Breast epithelium (tissue), 4 donors: ENCODE measurements at places on chromosomes 2 and 18.

GRCh38 chr2:171069286-171069956 is 91.3 kb downstream of the TLK1 start:
- no peak for DNase-seq

DNA sequence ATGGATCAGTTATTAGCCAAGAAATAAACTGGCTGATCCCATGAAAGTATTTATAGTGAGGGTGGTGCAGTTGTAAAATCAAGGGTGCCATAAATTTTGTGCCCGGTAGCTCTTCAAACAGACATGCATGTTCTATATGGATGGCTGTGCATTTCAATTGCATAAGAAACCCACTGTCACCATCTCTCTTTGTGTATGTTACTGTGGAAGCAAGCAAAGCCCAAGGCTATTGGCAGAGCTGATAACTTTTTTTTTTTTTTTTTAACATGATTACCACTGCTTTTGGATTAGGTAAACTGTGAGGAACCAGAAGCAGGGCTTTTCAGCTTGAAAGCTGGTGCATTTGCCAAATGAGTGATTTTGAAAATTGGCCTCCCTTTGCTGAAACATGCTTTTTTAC is 332.6 kb downstream of the SOX11 start:
- DNase-seq = no peak

- DNase-seq = no peak
These were observed 2.9 kb downstream of the HOXD13 start for GRCh38 chr2:176095421-176095820.

GRCh38 chr2:190853531-190854383 is 26.9 kb upstream of the GLS start:
- DNase-seq = no peak

DNA sequence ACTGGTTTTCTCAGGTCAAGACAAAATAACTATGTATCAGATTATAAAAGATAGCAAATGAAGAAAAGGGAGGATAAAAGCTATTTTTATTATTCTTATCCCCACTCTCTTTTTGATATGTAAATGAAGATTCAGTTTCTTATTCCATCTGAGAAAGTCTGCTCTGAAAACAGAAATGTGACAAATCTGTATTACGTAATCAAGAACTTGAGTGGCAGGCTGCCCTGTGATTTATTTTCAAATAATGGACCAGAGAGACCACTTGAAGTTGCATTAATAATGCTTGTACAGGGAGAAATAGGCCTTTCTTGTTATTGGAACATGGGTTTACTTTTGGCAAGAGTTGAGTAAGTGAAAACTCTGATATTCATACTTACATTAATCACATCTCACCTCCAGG is 727.4 kb downstream of the DPP10 start:
- DNase-seq = no peak

- DNase-seq = peak; percentile 67
These were observed 123.5 kb upstream of the LGALSL start for GRCh38 chr2:64330281-64331113.

DNA sequence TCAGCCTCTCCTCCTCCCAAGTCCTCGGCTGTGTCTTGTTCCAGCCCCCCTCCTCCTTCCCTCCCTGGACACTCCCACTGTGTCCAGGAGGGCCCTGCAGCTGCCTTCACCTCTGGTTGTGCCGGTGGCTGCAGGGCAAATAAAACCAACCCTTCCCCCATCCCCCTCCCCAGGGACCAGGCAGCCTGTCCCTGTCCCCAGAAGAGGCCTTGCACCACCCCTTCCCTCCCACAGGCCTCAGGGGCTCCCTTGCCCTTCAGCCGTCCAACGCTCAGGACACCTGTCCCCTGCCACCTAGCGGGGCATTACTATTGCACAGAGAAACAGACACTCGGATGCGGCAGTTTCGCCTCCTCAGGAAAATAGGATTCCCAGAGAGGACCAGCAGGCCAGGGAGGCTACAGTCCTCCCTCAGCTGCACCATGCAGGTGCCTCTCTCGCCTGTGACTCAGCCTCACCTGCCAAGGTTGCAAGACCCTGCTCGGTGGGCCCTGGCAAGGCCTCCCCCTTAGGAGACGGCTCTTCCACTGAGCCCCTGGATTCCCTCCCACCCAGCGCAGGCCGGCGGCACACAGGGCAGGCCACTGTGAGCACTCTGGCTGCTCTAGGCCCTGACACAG is 5.5 kb upstream of the GPC1 start:
- DNase-seq = no peak

GRCh38 chr18:55529581-55529980 is 58.4 kb downstream of the TCF4 start:
- DNase-seq = no peak

GRCh38 chr2:1972011-1972410 is 227.7 kb upstream of the PXDN start:
- DNase-seq = no peak

DNA sequence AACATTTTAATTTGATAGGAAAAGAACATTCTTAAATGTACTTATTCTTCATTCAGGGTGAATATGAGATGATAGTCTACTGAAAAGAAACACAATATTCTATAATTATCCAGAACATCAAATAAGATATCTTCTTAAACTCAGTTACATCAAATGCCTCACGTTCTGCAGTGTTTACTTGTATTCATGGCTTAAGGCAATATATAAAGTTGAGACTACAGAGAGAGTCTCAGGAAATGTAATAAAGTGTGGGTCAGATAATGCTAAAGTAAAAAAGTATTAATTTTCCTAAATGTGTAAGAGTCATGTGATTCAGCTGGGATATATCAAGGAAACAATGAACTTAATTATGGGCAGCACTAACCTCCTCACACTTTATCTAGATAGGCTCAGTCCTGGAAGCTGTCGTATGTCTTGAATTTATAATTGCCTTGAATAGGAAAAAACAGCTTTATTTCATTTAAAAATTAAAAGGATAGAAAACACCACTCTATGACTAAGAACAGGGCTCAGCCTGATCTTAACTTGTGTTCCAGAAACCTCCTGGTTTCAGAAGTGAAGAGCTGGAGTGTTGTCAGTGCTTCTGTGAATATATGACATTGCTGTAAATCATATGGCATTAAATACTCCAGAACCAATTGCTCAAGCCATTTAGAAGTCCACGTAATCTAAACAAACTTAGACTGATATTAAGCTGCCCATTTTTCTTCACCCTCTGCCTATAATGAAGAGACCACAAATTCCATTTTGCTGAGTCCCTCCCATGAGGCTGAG is 240.2 kb downstream of the FSIP2 start:
- no peak for DNase-seq

DNA sequence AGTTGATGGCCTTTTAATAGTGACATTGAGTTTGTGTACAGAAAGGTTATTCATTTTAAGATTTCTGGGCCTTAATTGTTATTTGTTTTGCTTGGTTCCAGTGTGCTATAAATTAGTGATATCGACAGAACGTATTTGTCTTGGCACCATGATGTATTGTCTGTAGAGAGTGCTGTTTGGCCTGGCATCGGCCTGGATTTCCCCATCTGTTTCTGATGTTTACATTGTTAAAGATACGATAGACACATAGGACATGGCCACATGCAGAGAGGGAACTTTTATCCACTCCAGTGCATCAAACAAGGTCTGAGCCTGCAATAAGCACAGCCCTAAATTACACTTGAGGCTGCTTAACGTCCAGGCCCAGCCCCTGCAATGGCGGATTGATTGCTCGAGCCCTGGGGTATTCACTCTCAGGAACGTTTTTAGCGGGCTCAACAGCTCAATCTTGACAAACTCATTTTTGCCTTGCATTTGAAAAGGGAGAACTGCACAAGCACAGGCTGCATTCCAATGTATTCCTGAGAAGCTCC is 144.7 kb downstream of the SLC4A3 start:
- no peak for DNase-seq

DNA sequence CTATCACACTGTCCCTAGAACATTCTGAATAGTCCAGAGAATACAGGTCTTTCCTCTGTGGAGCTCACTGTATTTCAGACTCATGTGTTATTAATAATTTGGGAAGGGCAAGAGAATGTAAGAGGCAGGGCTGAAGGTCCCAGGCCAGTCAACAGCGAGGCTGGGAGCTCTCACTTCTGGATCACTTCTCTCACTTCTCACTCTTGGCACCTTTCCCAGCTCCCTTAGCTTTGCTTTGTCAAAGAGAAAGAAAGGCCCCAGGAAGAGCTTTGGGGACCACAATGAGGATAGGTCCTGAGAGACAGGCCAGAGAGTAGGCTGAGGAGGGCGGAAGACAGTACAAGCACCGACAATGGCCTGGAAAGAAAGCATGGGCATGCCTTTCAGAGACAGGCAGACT is 11.2 kb downstream of the EFR3B start:
- no peak for DNase-seq

GRCh38 chr18:69785466-69785865 is 162.2 kb downstream of the CD226 start:
- DNase-seq = no peak

- DNase-seq = no peak
These were observed 101.5 kb upstream of the MGAT5 start for GRCh38 chr2:134152045-134153010.

GRCh38 chr2:102749938-102750337 is 11.9 kb upstream of the TMEM182 start:
- DNase-seq = no peak

DNA sequence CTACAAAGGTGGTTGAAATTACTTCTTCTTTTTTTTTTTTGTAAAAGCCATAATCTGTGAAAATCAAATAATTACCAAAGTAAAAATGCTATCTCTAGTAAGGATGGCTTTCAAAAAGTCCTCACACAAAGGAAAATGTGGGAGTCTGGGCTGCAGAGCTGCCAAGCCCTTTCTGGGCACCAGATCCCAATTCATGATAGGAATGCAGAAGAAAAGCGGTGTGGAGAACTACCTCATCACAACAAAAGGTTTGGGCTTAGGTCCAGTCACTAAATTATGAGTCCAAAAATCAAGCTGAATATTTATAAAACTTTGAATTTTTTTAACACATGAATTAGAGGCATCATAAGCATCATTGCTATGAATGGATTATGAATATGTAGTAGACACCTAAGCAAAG is 30.8 kb upstream of the EPHA4 start:
- no peak for DNase-seq

DNA sequence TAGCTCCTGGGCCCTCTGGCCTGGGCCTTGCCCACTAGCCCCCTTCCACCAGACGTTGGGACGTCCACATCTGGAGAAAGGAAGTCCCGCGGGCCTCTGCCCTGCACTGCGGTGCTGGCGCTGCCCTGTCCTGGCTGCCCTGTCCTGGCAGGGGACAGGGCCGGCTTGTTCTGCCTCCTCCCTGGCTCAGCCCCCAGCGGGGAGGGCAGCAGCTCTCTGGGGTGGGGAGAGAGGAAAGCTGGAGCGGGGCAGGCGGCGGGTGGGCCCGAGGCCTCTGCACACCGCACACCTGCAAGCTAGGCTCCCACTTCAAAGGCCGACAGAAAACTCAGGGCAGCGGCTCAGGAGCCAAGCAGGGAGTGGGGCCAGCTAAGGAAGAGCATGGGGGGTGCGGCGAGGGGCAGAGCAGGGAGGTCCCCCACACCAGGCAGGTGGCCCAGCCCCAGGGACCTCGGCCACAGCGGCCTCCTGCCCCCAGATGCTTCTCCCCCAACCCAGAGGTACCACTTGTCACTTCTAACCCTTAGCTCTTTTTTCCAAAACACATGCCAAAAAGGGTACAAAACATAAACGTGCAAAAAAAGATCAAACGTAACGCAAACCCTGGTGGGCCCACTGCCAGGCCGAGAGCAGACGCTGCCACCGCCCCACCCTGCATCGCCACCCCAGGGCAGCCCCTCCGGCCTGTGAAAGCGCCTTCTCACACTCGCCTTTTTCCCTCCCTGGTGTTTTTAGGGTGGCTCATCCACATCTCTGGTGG is 13.5 kb downstream of the SNED1 start:
- DNase-seq = peak; percentile 14

GRCh38 chr18:73790587-73790986 is 357.0 kb downstream of the FBXO15 start:
- no peak for DNase-seq

- DNase-seq = no peak
These were observed 150.6 kb downstream of the PRPF40A start for GRCh38 chr2:152566728-152567069.

DNA sequence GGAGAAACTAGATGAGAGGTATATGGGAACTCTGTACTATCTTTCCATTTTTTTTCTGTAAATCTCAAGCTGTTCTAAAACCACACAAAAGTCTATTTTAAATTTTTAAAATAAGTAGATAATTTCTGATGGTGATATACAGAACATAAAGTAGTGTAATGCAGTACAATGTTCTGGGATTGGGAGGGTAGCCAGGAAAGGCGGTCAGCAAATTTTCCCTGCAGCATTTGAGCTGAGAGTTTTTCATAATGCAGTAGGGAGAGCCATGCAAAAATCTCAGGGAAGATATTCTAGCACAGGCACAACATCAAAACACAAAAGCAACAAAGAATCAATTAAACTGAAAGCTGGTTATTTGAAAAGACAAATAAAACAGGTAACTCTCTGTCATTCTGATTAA is 141.5 kb downstream of the NCKAP5 start:
- no peak for DNase-seq

GRCh38 chr2:106272216-106272807 is 78.2 kb upstream of the UXS1 start:
- DNase-seq = no peak

DNA sequence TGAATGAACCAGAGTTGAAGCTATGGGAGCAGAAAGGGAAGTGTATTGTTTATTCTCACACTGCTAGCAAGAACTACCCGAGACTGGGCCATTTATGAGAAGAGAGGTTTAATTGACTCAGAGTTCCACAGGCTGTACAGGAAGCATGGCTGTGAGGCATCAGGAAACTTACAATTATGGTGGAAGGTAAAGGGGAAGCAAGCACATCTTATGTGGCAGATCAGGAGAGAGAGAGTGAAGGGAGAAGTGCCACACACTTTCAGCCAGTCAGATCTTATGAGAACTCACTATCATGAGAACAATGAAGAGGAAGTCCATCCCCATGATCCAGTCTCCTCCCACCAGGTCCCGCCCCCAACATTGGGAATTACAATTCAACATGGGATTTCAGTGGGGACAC is 383.2 kb upstream of the SLC14A2 start:
- DNase-seq = no peak

DNA sequence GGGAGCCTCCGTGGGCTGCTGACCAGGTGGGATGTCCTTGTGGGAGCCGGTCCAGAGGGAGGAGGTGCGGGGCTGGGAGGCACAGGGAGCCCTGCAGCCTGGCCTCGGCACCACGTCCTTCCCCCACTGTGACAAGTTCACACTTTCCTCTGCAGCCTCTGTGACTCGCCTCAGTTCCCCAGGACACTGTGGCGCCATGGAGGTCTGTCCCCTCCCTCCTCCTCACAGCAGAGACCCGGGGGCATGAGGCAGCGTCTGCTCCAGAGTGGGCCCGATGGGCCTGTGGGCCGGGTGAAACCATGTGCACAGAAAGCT is 27.3 kb upstream of the KCNG2 start:
- no peak for DNase-seq

DNA sequence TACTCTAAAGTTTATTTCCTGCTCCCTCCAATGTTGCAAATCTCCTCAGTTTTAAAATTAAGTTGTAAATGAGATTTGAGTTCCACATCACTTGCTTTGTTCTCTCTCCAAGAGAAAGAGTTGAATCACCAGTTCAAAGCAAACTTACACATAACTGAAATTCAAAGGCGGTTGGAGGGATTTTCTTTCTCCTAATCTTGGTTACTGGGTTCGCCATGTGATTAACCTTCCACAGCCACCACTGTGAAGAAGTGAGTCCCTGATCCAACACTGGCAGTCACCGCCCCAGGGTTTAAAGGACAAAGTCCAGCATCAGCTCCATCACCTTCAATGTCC is 247.1 kb downstream of the MYCN start:
- DNase-seq = no peak
